Activated CD4-positive, alpha-beta T cell treated with anti-CD3 and anti-CD28 coated beads, Interleukin-2, amount 50 U/mL, for 1 hour (primary cell): ENCODE measurements at places on chromosomes 5 and 9.

DNA sequence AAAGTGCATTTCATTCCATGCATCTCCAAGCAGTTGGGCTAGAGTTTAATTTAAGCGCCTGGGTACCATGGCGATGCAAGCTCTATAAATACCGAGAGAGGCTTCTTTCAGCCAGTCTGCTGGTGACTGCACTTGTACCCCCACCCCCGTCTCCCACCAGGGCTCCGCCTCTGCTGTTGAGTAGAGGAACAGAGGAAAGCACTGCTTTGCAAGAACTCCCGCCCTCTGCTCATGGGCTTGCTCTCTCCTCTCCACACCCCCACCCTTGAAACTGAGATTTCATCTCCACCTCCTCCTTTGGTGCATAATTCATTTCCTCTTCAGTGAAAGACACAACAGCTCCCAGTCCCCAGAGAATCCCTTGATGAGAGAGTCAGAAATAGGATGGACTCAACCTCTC lies 5.1 kb upstream of the WWC1 start:
- DNase-seq, result no peak

DNA sequence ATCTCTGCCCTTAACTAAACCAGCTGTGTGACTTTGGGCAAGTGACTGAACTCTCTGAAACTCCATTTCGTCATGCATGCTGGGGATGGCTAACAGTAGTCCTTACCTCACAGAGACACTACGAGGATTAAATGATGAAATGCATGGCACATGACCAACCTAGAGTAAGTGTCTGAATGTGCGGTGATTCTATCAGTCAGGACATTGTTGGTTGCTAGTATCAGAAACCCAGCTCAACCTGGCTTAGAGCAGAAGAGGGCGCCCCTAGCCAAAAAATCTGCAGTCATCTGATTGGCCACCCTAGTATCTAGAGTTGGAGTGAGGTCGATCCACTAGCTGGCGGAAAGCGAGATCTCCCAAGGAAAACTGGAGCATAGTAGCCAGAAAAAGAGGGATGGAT lies 25.2 kb downstream of the NEURL1B start:
- DNase-seq, result no peak

- DNase-seq, result no peak
Measured at GRCh38 chr9:33737811-33738606, 57.4 kb upstream of the PRSS3 start.

GRCh38 chr5:17697671-17698070 lies 63.4 kb downstream of the TAF11L14 start:
- DNase-seq, result no peak

DNA sequence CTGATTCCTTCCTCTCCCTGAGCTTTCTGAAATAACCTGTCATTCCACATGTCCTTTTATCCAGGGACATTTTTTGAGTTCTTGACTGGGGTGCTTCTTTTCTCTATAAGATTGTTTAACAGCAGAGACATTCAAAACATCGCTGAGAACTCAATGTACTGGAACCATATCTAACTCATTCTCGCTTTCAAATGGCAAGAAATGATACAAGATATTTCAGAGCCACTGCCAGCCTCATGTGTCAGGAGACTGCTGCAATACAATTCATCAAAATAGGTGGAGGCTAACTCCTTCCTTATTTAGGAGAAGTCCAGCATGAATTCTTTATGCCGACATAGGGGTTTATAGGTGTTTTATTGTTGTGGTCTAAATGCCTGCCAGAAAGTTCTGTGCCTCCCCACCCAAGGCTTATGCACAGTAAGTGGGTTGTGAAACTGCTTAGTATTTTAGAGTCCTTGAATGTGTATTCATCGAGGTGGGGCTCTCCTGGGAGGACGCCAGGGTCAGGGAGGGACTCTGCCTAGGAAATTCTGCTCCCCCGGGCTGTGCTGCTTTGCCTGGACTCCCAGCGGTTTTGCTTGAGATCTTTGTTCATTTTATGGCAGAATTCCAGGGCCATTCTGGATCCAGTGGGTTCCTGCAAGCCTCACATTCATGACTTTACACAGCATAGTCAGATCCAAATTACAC lies 53.9 kb downstream of the ZNF474 start:
- no peak for DNase-seq

DNA sequence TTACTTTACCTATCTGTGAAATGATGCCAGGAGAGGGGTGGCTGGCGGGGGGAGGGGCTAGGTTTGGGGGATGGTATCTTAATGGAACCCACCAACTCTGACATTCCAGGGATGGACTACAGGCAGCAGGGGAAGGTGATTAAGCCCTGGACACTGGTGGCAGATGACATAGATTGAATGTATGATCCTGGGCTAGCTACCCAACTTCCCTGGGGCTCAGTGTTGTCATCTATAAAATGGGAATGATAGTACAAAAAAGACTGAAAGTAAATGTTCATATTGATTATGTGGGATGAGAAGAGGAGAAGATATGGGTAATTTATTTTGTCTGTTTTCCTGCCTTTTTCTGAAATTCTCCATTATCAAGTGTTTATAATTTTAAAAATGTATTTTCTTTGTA lies 6.2 kb downstream of the CORO2A start:
- DNase-seq, result no peak

- no peak for DNase-seq
Measured at GRCh38 chr5:571791-572190, 40.3 kb upstream of the CEP72 start.

GRCh38 chr5:157951673-157952373 lies 92.9 kb upstream of the CLINT1 start:
- DNase-seq, result no peak

- no peak for DNase-seq
Measured at GRCh38 chr9:69147041-69147834, 26.8 kb upstream of the TJP2 start.

- no peak for DNase-seq
Measured at GRCh38 chr9:105296877-105297287, 52.4 kb downstream of the SLC44A1 start.

DNA sequence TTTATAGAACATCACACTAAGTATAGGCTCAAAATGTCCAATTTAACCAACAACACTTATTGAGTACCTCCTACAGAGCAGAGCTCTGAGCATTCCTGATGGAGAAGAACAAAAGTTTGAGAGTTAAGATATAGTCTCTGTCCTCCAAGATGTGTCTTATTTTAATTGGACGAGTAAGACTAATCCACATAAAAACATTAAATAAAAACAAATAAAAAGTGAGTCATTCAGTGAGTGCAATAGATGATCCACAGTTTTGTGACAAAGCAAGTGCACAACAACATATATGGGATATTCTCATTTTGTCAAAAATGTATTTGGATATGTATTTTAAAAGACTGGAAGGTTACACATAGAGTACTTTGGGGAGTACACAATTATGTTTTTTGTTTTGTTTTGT lies 277.4 kb downstream of the FBXL17 start:
- no peak for DNase-seq

DNA sequence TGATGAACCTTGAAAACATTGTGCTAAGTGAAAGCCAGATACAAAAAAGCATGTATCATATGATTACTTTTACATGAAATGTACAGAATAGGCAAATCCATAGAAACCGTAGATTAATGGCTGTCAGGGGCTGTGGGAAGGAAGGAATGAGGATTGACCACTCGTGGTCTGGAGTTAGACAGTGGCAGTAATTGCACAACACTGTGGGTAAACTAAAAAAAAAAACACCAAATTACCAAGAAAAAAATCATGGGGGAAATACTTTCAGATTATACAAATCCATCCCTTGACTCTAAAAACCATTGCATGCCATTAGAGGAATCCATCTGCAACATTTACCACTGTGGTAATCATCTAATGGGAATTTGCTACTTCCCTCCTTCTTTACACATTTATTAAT lies 140.0 kb downstream of the SIL1 start:
- DNase-seq, result no peak

DNA sequence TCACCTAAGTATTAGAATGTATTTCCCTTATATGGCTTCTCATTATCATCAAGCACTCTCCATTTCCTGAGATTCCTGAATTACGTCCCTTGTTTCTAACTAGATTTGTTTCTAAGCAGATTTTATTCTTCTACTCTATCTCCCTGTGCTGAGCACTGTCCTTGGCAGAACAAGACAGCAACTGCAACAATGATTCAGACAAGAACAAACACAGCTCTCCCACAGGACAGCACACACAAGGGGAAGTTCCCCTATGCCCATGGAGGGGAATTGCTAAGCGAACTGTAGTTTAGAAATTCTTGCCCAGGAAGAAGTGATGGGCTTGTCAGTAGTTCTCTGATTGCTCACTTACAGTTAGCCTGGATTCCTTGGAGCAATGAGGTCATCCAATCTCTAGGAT lies 759.9 kb downstream of the DTWD2 start:
- DNase-seq, result no peak

DNA sequence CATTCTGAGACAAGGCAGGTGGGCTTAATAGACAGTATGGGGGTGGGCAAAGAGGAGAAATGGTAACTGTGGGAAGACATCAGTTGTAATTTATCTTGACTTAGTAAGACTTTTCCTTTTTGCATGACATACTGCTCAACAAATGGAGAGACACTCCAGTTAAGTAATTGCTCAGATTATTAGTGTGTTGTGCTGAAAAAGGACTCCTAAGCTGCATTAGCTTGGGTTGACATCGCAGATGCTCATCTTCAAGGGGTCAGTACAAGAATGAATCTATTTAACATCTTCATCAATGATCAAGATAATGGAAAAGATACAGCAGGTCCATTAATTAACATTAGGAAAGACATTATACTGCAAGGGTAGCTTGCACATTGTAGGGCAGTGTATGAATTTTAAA lies 181.1 kb upstream of the ELAVL2 start:
- no peak for DNase-seq

- no peak for DNase-seq
Measured at GRCh38 chr5:50853151-50853550, 186.7 kb downstream of the PARP8 start.

- no peak for DNase-seq
Measured at GRCh38 chr5:135216471-135217343, 182.3 kb downstream of the MACROH2A1 start.

- no peak for DNase-seq
Measured at GRCh38 chr5:66933066-66933465, 263.5 kb downstream of the CD180 start.

- DNase-seq, result peak; percentile 27
Measured at GRCh38 chr9:35731415-35732184, 395 bp downstream of the TLN1 start.

DNA sequence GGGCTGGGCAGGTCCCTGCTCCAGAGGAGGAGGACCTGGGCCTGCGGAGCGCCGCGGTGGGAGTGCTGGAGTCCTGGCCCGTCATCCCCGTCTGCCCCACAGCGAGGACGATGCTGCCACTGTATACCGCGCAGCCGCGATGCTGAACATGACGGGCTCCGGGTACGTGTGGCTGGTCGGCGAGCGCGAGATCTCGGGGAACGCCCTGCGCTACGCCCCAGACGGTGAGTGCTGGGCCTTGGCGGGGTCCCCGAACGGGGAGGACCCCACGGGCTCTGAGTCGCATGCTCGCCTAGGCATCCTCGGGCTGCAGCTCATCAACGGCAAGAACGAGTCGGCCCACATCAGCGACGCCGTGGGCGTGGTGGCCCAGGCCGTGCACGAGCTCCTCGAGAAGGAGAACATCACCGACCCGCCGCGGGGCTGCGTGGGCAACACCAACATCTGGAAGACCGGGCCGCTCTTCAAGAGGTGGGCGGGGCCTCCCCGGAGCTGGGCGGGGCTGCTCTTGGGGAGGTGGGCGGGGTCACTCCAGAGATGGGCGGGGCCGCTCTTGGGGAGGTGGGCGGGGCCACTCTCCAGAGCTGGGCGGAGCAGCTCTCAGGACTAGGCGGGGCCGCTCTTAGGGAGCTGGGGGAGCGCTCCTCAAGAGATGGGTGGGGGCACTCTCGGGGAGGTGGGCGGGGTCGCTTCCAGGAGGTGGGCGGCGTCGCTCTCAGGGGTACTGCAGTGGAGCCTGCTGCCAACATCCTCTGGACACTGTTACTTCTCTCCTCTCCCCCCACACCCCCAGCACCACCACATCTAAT lies 13.1 kb downstream of the LRRC26 start:
- peak; percentile 57 for DNase-seq

GRCh38 chr5:177601577-177602457 lies 1.9 kb downstream of the B4GALT7 start:
- no peak for DNase-seq

DNA sequence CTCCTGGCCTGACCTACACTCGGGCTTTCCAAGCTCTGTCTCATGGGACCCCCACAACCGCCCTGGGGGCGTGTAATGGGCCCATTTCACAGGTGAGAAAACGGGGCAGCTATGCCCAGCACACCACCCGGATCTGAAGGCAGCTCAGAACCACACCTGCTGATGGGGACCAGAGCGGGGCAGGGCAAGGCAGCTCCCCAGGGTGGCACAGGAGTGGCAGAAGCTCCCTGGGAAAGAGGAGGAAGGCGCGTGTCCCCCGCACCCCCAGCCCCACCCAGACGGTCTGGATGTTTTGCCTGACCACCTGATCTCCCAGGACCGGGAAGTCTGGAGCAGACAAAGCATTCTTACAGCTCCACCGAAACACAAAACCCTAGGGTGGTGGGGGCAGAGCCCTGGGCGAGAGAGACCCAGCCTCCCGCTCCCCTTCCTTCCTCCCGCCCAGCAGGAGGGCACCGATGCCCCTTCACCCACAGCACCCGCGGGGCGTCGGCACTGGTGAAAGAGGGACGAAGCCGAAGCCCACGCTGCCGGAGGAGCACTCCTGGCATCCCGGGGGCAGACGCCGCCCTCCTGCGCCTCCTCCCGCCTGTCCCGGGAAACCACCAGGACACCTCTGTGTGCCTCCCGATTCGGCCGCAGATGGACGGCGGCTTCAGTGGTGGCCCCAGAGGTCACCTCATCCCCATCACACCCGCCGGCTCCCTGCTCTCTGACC lies 14.5 kb downstream of the NOTCH1 start:
- DNase-seq, result no peak

GRCh38 chr5:79845448-79846197 lies 145.4 kb downstream of the MTX3 start:
- DNase-seq, result no peak

- no peak for DNase-seq
Measured at GRCh38 chr9:113578279-113578865, 114.8 kb downstream of the RGS3 start.

DNA sequence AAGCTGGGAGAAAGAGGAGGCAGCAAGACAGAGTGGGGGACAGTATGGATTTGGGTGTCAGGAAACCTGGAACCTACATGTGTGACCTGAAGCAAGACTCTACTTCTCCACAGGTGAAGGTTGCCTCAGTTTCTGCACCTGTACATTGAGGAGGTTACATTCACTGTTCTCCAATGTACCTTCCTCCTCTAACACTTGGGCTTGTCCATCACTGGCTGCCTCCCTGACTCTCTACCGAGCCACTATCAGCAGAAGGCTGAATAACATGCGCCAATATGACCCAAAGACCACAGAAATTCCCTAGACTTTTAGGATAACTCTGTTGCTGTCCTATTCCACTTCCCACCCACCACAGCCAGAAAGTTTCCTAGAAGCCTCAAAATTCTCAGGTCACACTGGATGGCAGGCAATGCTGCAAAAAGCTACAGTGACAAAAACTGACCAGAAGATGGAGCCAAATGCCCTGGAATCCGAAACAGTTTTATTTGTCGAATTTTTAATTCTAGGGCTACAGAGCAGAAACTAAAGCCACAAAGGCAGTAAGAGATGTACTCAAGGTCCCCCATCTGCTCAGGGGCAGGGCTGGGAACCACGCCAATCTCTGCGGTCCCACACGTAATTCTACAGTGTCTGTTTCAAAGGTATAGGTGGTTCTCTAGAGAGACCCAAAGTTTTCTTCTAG lies 64.4 kb downstream of the FAM114A2 start:
- no peak for DNase-seq
